ENCODE measurements at places on chromosomes 2 and 18.

DNA sequence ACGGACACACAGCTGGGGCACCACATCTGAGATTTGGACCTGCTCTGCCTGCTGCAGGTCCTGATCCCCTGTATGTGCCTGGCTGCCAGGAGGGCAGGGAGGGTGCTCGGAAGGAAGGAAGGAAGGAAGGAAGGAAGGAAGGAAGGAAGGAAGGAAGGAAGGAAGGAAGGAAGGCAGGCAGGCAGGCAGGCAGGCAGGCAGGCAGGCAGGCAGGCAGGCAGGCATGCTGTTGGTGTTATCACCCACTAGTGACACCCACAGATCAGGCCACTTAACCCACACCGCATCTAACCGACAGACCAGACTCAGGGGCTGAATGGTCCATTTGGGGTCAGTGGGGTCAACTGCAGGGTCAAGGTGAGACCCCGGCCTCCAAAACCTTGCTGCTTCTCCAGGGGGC lies 5.8 kb downstream of the KLHL30 start:
- DNase-seq: no peak

GRCh38 chr2:173134703-173135102 lies 59.1 kb downstream of the MAP3K20 start:
- DNase-seq: no peak

GRCh38 chr2:225270861-225271260 lies 128.6 kb upstream of the NYAP2 start:
- peak; percentile 13 for DNase-seq

- DNase-seq: no peak
Observed at GRCh38 chr2:144848423-144848822, 328.5 kb upstream of the ZEB2 start.

DNA sequence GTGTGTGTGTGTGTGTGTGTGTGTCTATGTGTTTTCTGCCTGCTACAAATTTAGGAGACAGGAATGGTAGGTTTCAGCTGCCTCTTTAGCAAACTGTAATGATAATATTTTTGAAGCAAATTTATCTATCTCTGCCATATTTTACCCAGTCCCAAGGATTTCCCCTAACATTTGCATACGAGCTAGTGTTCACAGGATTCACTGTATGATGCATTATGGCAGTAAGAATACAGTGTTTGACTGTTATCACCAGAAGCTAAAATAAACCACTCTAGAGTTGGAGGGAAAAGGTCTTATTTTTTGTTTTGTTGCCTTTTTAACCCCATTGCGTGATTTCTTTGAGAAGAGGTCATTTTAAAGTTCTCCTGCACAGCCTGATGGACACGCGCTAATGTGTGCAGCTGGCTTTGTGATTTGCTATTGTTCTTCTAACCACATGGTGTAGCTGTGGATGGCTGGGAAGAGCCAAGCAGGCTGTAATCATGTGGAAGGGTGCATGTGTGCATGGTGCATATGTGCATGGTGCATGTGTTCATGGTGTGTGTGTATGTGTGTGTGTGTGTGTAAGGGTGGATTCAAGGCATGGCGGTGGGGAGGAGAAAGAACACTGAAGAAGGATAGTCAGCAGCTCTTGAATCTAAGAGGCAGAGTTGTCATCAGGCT lies 62.4 kb downstream of the PLB1 start:
- DNase-seq: no peak

- no peak for DNase-seq
Observed at GRCh38 chr2:28036307-28036706, 145.8 kb downstream of the BABAM2 start.

GRCh38 chr2:28986429-28986828 lies 5.3 kb downstream of the TOGARAM2 start:
- DNase-seq: no peak

GRCh38 chr2:114609801-114610200 lies 167.4 kb downstream of the DPP10 start:
- DNase-seq: no peak

DNA sequence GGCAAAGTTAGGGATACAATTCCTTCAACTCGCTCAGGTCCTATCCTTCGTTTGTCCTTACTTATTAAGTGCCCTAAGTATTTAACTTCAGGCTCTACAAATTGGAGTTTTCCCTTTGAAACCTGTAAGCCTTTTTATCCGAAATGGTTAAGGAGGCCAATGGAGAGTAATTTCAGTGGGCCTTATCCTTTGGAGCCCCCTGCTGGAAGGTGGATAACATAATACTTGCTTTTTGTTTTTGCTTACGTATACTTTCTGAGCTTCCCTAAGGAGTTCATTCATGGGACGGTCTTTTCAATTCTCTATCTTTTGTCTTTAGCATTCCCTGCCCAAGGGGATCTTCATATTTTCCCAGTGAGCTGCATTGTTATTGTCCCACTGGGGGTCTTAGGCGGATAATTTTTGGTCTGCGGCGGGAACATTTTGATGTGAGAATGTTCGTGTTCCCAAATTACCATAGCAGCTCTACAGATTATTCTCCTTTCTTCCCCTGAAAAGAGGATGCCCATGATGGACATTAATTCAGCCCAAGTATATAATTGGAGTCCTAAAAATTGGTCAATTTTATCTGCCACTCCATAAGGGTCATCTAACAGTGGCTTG lies 34.4 kb upstream of the TRAPPC8 start:
- no peak for DNase-seq

DNA sequence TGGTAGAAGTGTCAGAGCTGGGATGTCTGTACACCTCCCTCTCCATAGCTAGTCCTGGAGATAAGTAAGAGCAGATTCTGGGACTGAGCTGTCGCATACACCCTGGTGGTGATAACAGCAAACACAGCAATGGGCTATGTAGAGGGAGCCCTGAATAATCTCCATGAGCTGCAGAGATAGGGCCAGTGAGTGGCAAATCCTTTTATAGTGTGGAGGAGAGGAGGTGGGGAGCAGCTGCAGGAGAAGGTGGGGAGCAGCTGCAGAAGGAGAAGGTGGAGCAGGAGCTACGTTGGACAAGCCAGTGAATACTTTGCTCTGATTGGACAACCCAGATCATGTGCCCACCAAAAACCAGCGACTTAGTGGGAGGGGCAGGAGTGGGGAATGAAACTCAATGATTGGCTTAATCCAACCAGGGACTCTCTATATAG lies 85.5 kb downstream of the TMEM247 start:
- DNase-seq: no peak

DNA sequence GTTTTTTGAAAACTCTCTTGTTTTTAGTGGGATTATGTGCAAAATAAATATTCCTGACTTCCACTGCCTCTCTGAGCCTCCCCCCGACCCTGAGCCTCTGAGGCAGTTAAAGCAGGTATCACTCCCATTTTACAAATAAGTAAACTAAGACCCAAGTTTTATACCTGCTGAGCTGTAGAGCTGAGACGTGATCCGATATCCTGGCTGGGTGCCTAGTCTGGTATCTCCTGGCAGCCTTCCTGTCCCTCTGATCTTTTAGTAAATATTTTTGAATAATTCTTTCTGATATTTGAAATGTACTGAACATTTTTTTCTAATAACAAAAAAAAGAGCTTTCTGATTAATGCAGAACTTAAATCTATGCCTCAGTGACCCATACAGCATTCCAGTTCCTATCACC lies 108.3 kb upstream of the NOSTRIN start:
- no peak for DNase-seq

DNA sequence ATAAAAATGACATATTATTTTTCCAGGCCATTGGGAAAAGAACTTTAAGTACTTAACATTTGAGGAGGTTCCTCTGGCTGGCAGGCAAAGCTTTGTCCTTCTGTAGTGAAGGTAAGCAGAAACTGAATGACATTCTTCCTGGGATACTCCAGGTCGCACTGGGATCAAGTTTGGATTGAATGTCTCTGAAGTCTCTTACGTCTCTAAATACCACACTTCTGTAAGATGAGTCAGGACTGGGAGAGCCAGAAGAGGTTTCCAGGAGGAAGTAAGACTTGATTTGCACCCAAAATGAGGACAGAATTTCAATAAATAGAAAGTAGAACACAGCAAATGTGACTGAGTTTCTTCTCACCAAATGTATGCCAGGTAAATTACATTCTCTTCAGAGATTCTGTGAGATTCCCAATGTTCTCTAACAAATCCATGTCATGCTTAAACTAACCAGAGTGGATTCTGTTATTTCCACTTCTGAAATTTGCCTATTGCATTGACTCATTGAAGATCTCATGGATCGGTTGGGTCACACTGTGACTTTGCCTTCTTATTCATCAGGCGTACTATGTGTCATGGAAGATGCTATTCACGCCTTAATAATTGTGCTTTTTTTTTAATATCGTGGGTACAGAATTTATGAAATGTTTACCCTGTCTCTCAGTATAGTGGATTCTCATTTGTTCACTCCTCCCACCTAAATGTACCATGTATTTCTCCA lies 25.5 kb upstream of the VIT start:
- no peak for DNase-seq

DNA sequence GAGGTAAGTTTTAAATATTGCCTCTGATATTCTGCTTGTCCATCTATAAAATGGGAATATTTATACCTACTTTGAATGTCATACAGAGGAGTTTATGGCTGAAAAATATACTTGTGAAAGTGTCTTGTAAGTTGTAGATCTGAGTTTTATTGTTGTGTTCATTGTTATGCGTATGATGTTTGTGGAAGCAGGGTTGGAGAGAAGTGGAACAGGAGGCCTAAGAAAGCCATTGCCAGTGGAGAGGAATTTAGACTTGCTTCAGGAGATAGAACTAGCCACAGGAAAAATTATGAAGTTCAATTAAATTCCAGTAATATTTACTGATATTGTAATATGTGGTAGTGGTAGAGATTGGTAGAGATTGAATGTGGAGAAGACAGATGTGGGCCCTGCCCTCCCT lies 491.9 kb upstream of the FANCL start:
- no peak for DNase-seq

DNA sequence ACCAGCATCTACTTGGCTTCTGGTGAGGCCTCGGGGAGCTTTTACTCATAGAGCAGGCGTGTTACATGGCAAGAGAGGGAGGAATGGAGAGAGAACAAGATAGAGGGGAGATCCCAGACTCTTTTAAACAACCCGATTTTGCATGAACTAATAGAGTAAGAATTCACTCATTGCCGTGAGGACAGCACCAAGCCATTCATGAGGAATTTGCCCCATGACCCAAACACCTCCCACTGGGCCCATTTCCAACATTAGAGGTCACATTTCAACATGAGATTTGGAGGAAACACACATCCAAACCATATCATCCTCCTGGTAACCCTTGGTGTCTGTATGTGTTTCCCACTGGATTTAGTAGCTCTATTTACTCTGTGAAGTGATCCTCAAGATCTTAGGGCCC lies 249.9 kb upstream of the SP5 start:
- DNase-seq: no peak

DNA sequence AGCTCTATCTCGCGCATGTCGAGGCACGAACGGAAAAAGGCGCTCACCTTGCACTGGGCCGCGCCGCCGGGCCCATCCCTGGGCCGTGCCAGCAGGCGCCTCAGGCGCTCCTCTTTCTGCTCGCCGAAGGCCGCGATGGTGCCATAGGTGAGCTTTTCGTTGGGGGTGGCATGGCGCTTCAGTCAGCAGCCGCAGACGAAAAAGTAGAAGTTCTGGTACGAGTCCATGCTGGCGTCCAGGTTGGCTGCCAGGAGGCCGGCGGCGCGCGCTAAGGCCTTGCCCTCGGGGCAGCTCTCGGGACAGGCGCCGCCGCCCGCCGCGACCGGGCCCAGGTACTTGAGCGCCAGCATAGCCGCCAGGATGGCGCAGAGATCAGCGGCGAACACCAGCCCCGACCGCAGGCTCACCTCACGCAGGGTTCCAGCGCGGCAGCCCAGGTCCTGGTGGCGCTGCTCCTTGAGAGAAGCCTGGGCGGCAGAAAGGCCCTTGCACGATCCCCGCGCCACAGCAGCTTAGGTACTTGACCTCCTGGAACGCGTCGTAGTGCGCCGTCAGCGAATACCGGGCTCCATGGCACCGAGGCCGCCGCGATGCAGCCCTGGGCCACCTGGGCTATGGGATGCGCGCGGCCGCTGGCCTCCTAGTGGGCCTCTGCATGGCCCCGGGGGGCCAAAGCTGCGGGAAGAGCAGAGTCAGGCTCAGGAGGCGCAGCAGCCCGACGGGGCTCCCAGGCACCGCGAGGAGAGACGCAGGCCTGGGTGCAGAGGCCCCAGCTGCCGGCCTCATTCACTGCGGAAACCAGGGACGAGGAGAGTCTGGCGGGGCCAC lies 12.8 kb downstream of the ALPG start:
- no peak for DNase-seq

GRCh38 chr2:71001592-71001927 lies 6.9 kb upstream of the TEX261 start:
- no peak for DNase-seq

GRCh38 chr2:17607379-17607778 lies 66.9 kb downstream of the VSNL1 start:
- DNase-seq: no peak

DNA sequence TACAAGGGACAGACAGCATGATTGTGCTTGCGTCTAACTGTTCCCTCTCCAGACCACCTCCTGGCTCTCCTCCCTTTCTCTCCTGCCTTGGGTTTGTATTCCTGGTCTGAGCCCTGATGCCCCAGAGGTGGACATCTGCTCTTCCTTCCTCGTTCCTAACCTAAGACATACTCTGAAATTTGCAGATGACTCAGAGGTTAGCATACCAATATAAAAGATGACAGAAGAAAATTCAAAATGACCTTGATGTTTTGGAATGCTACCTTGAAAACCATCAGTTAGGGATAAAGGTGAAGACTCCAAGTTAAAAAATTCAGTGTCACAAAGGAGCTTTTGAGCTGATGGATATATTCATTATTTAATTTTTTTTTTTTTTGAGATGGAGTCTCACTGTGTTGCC lies 12.9 kb downstream of the SMYD1 start:
- DNase-seq: no peak

DNA sequence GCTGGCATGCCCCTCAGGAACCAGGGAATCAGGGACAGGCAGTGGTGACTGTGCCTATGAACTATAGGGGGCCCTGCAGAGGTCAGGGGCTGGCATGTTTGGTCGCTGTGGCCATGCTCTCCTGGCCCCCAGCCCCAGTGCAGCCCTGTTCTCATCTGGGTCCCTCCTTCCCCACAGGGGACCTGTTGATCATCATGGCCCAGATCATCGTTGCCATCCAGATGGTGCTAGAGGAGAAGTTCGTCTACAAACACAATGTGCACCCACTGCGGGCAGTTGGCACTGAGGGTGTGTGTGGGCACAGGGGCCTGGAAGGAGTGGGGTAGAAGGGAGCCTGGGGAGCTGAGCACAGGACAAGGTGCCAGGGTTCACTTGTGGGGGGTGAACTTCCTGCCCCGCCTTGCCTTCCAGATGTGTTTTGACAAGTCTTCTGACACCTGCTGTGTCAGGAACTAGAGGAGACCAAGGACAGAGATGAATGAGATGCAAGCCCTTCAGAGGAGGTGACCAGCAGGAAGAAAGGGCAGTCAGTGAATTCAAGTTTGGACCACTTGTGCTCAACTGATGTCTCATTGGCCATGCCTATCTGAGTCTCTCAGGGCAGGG lies 9.6 kb upstream of the CENPA start:
- no peak for DNase-seq

GRCh38 chr18:67199993-67200617 lies 316.4 kb downstream of the DSEL start:
- peak; percentile 72 for DNase-seq
